ENCODE measurements at places on chromosomes 7 and 10.

- no peak for DNase-seq
Observed at GRCh38 chr10:21278491-21279216, 246.8 kb downstream of the SKIDA1 start.

DNA sequence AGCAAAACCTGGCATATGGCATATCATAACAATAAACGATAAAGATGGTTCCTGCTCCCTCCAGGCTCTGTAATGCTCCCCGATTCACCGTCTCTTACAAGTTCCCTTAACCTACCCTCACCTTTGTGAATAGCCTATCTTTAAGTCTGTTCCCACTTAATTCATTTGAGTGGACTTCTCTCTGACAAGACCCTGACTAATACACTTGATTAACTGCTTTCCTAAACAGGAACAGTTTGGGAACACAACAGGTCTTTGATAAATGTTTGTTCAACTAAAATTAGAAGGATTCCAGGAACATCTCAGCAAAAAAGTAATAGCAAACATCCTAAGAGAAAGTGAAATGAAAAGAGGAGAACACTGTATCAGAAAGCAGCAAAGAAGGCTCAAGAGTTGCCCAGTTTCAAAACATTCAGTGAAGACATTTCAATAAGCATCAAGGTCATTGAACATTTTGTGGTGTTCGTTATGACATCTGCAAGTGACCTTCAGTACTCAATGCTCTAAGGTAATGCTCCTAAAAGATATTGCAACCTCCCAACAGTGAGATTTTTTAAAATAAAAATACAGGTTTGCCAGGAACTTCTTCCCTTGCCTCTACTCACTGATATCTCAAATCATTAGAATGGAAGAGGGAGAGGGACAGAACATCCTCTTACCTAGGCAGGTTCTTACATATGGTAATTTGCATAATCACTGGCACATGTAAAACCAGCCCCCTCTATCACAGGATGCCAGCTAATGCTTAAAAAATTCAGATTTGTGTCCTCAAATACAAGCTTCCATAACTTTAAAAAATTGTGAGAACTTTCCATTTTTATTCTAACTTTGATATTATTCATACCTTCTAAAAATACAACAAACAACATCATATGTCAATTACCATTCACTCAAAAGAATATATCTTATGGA, 11.4 kb upstream of the ARHGAP12 start:
- no peak for DNase-seq

- no peak for DNase-seq
Observed at GRCh38 chr7:46864716-46865115, 717.2 kb downstream of the TNS3 start.

- no peak for DNase-seq
Observed at GRCh38 chr7:105377903-105378302, 10.8 kb downstream of the SRPK2 start.

- DNase-seq, result peak; percentile 25
Observed at GRCh38 chr7:102044984-102045673, 227.7 kb downstream of the CUX1 start.
